HFFc6 (cell line): ENCODE measurements at places on chromosomes 6 and 20.

GRCh38 chr20:53354314-53354713, 239.3 kb downstream of the ZNF217 start:
- DNase-seq, result no peak

DNA sequence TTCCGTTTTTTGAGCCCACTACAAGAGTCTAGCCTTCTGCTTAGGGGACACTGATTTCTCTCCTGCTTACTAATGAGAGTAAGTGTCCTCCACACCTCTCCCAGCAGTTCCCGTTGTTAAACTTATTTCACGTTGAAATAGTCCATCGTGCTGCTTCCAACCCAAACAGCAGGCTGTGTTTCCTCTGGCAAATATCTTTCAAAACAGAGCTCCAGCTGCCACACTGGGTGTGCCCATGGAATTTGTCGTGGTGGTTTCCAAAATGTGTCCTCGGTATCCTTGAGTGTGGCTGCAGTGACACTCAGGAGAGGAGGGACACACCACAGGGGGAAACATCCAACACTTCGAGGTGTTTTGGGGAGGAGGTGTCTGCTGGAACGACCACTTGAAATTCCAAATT, 176.5 kb upstream of the RALGAPA2 start:
- DNase-seq, result no peak

- no peak for DNase-seq
These were observed 497.1 kb downstream of the CD83 start for GRCh38 chr6:14614631-14615030.

DNA sequence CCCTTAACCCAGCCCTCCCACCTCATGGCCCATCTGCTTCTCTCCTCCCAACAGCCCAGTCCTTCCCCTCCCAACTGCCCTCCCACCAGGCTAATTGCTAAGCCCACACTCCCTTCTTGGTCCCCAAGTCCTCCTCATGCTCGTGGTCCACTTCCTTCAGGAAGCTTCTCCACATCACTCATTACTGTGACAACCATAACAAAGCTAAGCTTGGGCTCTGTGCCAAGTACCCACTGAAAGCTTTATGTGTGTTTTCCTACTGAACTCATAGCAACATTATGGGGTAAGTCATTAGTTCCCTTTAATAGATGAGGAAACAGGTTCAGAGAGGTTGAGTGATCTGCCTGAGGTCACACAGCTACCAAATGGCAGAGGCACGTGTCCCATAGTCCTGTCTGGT, 16.2 kb downstream of the FRS3 start:
- no peak for DNase-seq

GRCh38 chr6:157613011-157613522, 210.0 kb upstream of the SNX9 start:
- peak; percentile 87 for DNase-seq

GRCh38 chr6:75142721-75143120, 63.1 kb downstream of the COL12A1 start:
- no peak for DNase-seq

DNA sequence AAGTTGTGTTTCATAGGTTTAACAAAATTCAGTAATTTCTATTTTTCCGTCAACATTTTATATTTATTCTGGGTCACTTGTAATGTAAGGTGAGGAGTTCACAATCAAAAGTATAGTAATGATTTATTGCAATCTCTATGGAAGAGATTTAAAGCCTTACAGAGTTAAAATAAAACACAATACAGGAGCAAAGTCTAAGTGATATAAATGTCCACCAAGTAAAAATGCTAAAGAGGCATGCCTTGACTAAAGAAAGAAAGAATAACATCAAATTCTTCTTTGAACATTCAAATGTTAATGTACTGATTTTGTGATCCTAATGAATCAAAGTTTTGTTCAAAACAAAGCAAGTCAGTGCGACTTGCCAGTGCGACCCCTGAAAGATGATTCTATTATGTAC, 61.5 kb downstream of the REPS1 start:
- DNase-seq, result no peak

DNA sequence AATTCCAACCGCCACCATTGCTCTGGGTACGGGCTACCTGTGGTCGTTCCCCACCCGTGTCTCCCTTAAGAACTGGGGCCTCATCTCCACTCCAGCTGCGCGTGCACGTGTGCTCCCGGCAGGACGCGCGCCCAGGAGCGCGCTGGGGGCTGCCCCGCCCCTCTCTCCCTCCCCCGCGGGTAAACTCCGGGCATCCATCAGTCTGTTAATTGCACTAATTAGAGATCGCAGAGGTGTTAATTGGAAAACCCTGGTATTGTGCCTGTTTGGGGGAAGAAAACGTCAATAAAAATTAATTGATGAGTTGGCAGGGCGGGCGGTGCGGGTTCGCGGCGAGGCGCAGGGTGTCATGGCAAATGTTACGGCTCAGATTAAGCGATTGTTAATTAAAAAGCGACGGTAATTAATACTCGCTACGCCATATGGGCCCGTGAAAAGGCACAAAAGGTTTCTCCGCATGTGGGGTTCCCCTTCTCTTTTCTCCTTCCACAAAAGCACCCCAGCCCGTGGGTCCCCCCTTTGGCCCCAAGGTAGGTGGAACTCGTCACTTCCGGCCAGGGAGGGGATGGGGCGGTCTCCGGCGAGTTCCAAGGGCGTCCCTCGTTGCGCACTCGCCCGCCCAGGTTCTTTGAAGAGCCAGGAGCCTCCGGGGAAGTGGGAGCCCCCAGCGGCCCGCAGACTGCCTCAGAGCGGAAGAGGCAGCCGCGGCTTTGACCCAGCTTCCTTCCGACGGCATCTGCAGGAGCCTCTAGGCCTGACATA, 14.4 kb downstream of the FOXP4 start:
- no peak for DNase-seq

DNA sequence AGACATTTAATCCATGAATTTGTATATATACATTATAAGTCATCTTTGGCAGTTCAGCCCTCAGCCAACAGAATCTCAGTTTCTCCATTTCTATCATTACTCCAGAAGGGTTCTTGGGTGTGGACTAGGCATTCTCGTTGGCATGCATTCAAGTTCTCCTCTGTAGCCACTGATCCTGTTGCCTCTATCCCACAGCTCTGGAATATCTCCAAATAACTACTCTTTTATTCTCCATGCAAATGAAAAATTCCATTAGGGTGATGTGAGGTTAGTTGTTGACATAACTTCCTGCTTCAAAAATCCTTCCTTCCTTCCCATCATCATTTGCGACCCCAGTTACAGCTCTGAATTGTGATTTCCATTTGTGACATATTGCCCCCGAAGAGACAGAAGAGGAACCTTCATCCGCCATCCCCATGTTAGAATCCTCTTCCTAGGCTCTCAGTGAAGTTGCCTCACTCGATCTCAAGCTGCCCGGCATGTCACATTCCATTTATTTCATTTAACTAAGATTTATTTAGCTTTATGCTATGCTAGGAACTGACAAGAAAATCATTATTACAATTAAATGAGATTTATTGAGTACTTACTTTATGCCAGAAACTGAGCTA, 93.7 kb upstream of the EDN1 start:
- peak; percentile 33 for DNase-seq

DNA sequence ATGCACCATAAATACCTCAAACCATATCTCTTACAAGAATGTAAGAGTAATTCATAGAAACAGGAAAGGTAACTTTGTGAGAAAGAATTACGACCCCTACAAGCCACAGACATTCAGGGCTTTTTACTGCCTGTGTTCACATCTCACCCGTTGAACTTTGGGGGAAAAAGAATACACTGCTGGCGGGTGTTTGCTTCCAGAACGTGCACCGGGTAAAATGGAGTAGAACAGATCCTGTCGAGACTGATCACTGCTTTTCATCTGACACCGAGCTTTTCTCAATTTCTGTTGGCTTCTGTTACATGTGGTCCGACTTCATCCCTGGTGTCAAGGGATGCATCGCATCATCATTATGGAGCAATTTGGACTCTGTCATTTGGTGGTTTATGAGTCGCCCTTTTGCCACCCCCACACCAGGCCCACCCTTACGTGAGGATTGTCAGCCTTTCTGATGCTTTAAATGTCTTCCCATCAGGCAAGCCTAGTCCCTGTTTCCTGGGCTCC, 219.2 kb upstream of the ZFP64 start:
- DNase-seq, result no peak

GRCh38 chr6:4049246-4049645, 29.7 kb downstream of the FAM217A start:
- no peak for DNase-seq

GRCh38 chr20:13259921-13260320, 38.8 kb downstream of the ISM1 start:
- DNase-seq, result no peak

GRCh38 chr6:70668499-70668812, 773 bp downstream of the SMAP1 start:
- no peak for DNase-seq

- DNase-seq, result no peak
These were observed 21.1 kb downstream of the THBS2 start for GRCh38 chr6:169232507-169232931.

- no peak for DNase-seq
These were observed 306.5 kb upstream of the MAP3K7 start for GRCh38 chr6:90893400-90893799.

DNA sequence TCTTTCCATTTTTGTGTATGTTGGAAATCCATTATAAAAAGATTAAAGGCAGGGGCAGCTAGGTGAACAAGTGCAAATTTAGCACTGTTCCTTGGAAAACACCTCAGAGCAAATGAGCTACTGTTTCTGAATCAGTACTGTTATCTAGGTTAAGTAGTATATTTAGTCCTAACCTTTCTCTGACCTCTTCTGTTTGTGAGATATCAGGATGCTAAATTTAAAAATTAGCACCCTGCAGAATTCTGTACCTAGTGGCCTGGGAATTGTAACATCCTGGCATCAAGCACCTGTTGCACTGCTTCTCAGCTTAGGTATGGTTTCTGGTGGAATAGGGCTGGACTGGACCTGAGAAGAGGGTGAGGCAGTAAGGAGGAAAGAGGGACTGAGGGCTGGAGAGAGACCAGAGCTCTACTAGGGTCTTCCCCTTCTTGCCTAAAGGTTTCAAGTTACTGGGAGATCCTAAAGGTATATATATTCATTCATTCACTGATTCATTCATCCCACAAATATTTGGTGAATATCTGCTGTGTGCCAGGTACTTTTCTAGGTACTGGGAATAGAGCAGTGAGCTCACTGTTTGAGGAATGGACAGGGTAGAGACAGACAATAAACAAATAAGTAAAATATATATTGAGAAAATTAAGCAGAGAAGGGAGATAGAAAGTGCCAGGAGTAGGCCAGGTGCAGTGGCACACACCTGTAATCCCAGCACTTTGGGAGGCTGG, 5.2 kb downstream of the ZNF76 start:
- DNase-seq, result no peak

- DNase-seq, result no peak
These were observed 36.4 kb upstream of the SYNJ2 start for GRCh38 chr6:157944983-157945931.

DNA sequence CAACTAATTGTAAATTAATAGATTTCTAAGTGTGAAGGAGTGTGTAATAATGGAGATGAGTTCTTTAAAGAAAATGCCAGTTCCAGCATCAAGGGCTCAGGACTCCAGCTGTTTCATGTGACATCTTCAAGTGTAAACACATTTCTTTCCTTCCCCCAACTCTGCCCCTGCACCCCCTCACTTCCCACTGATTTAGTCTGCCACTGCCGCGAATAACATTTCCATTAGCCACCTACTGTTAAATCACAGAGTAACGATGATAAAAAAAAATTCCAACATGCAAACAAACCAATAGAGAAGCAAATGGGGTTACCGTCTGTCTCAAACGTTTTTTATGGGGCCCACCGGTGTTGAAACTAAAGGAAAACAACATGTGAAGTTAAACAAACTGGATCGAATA, 414.3 kb downstream of the SAMD5 start:
- no peak for DNase-seq

- DNase-seq, result no peak
These were observed 29.2 kb upstream of the SMOC2 start for GRCh38 chr6:168411793-168412192.

DNA sequence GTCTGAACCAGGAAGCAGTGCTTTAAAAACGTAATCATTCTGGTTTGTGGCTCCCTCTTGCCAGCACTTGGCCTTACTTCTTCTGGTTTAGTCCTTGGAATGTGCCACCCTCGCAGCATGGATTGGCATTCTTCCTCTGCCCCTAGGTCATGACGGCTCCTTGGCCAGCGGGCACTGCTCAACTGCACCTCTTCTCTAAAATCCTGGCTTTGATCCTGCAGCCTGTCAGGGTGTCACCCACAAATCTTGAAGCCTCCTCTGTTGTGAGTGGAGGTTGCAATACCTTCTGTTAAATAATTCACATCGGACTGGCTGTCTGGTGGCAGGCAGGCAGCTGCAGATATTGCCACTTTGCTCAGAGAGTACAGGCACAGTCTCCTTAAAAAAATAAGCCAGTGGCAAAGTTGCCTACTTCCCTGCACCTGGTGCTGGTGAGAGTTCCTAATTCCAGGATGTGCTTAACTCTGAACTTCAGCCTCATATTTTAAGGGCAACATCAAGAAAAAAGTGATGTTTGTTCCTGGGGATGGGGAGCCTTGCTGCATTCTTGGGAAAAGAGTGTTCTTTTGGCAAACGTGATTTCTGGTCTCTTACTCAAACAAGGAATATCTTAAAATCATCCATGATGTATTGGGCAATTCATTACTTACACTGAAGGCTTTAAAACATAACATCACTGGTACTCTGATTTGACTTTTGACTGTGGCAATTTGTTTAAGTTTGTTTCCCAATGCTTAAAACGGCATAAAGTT, 179.8 kb downstream of the FOXA2 start:
- DNase-seq, result no peak

GRCh38 chr6:11785415-11785773, 6.8 kb upstream of the ADTRP start:
- no peak for DNase-seq

DNA sequence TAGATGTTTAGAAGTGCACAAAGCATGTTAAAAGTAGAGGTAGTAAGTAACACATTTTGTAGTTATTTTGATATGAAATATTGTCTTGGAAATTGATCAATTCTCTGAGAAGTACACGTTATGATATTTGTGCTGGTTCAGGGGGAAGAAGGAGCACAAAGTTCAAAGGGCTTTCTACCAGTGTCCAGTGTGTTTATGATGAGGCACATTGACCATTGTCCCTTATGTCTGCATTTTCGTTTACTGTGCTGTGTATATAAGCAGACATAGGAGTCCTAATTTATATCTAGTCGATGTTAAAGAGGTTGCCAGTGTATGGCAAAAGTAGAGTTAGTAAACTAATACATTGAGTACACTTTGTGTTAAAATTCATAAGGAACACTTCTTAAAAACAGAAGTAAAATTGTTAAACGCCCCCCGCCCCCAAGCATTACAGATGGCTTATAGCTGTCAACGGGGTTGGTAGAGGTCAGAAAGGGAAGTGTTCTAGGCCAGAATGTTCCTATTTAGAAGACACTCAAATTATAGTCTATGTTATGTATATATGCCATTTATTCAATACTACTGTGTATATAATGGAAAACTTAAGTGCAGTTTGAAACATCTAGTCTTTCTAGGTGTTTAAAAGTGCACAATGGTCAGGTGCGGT, 13.3 kb upstream of the HMGN4 start:
- no peak for DNase-seq

GRCh38 chr6:162533009-162533400, 194.6 kb downstream of the PRKN start:
- no peak for DNase-seq

DNA sequence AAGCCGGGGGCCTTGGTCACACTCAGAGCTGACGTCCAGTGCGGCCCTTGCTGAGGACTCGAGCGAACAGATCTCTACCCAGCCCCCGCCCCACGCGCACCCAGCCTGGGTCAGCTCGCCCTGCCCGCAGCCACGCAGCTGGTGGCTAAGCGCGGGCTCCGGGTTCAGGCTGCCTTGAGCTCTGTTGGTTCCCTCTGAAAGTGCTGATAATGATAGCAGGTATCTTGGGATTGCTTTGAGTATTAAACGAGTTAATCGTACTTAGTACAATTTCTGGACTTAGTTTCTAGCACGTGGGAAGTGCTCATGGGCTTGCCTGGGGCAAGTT, 88.1 kb upstream of the TGM3 start:
- DNase-seq, result no peak
